ENCODE measurements at places on chromosomes 16 and 17.

DNA sequence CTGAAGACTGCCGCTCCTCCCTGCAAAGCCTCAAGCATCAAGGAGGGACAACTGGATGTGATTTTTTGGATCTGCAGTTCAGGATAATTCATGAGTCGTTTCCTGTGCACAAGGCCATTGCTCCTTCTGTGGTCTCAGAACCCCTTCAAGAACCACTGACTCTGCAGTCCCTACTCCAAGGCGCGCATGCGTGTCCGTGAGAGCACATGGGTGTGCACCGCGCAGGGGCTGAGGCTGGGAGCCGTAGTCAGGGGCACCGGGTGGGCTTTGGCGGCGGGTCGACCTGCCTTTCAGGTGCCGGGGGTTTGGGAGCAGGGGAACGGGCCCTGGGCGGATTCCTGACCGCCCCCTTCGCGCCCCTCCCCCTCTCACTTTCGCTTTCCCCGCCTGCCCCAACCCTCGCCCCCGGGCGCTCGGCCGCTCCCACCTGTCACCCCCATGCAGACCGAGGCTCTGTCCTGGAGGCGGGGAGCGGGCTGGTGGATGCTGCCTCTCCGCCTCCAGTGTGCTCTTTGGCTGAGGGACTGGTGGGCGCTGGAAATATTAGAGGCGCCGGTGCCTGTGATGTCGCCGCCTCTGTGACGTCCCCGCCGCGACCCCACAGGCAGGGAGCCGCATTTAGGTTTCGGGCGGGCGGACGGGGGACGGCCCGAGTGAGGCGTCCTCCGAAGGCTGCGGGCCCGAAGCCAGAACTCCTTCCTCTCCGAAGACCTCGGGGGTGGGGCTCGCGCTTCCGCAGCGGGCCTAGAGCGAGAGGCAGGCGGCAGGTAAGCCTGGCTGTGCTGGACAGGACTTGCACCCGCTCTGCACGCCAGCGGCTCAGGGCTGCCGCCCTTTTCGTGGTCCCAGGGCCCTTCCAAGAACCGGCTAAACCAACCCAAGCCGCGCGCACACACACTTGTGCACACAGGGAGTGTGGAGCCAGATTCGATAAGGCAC is at the start of gene SPATA32:
TSS of gene SPATA32 (minus strand) at position 518 of the 939 bp plus-strand sequence. CDS start at position 440, 78 bp downstream.
- peak; percentile 59 for DNase-seq

DNA sequence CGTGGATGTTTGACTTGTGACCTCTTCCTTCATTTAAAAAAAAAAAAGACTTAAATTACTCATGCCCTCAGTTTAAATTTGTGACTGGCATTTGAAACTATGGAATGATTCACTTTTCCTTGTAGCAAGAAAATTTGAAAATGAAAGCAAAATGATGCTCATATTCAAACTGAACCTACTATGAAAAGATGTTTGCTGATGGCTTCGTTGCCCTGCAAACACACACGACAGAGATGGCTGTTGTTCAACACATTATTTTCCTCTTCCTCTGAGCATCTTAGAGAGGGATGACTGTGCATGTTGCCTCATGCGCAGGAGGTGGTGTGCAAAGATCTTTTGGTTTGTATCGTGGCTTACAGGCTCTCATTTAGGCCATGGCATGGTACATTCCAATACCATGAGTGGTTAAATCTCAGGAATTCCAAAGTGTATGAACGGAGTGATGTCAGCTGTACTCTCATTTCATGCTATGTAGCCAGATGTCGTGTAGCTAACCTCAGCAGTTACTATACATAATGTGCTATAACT is 164.5 kb downstream of the PRKCA start:
- DNase-seq = peak; percentile 60

DNA sequence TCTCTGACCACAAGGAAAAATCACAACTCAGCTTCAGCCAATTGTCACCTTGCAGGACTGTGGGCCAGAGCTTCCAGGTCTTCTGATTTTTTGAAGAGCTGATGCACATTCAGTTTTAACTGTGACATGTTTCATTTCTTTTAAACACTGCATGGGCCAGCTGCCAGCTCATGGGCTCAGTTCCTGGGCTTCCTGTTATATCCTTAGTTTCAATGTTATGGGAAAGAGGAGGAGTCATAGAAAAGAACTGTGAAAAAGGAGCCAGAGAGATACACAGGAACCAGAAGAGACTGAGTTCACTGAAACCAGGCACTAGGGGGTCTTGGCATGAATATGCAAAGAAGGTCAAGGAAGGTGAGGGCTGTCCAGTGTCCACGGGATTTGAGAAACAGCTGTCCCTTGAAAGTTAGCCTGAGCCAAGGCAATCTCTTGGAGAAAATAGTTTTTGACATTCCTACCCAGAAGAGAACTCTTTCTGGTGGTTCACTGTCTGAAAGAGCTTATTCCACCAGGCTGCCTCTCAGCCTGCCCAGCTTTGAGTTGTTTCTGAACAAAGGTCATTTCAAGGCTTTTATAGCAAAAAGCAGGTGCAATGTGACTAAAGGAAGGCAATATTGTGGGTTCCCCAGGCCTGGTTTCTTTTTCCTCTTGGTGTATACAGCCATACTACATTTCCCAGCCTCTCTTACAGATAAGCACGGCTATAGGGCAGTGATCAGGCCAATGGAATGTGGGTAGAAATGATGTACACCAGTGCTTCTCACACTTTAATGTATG is 10.5 kb downstream of the PDILT start:
- no peak for DNase-seq

DNA sequence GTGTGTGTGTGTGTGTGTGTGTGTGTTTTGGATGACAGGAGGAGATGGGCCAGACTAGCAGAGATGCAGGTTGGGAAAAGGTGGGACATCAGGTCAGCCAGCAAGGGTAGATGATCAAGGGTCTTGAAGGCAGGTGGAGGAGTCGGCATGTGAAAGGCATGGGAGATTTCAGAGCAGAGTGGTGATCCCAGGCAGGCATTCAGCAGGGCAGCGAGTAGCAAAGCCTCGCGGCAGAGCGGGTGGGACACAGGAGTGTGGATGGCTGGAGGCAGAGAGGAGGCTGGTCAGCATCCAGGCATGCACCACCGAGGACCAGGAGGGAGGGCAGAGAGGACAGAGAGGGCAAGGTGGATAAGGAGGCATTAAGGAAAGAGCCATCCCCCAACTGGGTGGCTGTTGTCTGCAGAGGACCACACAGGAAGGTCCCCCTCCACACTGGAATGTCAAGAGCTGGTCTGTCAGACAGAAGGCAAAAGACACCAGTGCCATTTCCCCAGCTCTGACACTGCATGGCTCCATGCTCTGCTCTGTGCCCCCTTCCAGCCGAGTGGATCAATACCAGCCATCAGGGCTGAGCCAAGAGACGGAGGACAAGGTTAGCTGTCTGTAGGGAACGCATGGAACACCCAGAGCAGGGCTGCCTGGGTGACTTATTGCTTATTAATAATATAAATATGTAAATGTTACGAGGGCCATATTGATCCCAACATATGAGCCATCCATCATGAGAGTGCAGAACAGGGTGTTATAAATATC is 74.8 kb upstream of the RPL38 start:
- no peak for DNase-seq

DNA sequence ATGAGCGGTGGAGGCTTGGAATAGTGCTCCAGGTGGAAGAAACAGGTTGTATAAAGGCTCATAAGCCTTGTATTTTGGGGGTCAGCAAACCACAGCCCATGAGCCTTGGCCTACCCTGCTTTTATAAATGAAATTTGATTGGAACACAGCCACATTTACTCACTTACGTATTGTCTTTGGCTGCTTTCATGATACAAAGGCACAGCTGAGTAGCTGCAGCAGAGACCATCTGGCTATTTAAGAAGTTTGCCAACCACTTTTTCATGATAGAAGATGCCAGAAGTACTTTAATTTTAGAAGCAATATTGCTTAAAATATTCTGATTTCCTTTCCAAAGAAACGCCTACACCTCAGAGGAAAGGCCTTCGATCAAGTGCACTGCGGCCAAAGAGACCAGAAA is 73.8 kb downstream of the C17orf58 start:
- no peak for DNase-seq

- DNase-seq = no peak
Observed at GRCh38 chr16:68116256-68116867, 31.2 kb downstream of the NFATC3 start.

DNA sequence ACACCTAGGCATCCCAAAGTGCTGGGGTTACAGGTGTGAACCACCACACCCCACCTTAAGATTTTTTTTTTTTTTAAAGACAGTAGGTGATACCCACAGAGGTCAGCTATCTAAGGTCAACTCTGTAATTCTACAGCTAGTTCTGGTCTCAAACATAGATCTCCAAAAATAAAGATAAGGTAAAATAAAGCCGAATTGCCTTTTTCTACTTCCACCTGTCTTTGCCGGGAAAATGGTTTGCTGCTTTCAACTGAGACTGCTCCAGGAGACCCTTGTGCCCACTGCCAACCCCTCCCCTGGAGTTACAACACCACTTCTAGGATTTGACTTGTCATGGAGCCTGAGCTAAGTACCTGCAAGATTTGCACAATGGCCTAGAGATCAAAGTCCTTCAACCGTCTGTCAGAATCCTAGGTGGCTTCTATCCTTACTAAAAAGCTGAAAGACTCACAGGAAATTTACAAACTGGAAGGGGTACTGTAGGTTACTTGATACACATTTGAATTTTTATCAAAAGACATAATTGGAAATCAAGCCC is 4.7 kb upstream of the CNOT1 start:
- no peak for DNase-seq

DNA sequence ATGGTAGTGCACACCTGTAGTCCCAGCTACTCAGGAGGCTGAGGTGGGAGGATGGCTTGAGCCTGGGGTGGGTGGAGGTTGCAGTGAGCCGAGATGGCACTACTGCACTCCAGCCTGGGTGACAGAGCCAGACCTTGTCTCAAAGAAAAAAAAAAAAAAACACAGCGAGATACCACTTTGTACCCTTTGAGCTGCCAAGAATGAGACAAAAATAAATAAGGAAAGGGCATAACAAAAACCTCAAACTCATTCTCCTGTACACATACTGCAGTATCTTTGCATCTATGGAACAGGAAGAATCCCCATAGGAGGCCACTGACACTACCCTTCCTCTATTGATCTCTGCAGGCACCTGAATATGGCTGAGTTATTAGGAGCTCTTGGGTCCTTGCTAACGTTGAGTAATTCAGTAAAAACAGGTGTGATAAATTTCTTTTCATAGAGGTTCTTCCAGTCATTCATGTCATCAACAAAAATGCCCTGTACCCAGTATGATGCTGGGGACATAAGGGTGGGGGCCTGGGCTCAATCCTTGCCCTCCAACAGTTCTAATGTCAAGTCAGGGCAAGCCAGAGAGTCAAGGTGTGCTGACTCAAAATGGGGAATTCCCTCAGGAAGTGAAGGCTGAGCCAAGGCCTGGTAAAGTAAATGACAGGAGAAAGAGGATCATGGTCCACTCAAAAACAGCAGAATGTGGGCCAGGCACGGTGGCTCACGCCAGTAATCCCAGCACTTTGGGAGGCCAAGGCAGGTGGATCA is 26.9 kb downstream of the RANBP10 start:
- DNase-seq = no peak

DNA sequence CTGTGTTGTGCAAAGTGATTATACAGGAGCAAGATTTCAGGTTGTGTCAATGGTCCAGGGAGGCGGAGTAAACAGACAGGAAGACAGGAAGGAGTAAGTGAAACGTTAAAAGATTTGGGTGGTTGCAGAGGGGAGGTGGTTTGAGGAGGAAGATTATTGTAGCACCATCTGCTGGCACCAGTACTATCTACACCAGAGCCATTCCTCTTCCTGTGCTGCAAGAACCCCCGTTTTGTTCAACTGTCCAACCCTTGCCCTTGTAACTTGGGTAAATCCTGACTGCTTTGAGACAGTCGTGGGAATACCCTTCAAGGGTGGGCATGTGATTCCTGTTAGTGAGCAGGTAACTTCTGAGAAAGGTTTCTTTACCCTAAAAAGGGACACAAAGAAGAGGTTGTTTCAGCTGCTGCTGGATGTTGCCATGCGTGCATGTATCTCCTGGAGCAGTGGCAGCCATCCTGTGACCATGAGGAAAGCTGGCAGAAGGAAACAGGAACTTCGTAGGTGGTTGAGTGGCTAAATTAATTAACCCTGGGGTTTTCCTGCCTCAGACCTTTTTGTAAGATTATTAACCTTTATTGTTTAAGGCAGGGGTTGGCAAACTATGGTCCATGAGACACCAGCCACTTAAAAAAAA is 124.1 kb downstream of the PRKCA start:
- peak; percentile 23 for DNase-seq

DNA sequence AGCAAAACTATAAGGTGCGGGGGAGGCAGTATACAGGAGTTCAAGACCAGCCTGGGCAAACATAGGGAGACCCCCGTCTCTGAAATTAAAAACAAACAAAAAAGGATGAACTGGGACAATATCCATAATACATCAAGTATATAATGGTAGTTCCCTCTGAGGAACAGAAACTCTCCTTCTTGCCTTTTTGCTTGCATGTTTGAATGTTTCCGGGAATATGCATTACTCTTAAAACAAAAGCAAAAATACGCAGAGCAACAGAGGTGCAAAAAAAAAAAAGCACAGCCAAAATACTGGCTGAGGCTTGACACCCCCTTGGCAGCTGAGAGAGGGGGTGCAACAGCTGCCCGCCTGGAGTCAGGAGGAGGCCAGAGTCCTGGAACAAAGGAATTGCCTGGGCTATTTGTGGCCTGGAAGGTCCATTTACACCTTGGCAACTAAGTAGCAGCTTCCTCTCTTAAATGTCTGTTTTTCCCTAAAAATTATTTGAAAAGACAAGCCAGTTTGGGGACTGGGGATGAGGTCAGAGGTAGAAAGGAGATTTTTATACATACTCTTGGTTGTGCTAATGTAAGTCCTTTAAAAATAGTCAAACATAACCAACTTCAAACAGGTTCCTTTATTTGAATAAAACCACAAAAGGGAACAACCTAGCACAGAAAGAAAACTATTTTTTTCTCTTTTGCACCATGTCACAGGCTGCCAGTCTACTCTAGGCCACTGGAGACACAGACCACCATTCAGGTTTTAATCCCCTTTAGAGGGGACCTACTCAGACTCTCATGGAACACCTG is 19.5 kb downstream of the USP7 start:
- DNase-seq = no peak
